ENCODE measurements at places on chromosomes 13 and 19.

GRCh38 chr13:23987331-23987894 lies 90.1 kb upstream of the C1QTNF9B start:
- DNase-seq, result no peak

GRCh38 chr13:106096661-106097092 lies 438.8 kb downstream of the EFNB2 start:
- DNase-seq, result no peak

GRCh38 chr13:102962430-102962829 lies 103.8 kb downstream of the SLC10A2 start:
- no peak for DNase-seq

GRCh38 chr19:18814063-18814462 lies 17.7 kb upstream of the UPF1 start:
- DNase-seq, result no peak

GRCh38 chr19:5083547-5083965 lies 114.6 kb downstream of the KDM4B start:
- no peak for DNase-seq

DNA sequence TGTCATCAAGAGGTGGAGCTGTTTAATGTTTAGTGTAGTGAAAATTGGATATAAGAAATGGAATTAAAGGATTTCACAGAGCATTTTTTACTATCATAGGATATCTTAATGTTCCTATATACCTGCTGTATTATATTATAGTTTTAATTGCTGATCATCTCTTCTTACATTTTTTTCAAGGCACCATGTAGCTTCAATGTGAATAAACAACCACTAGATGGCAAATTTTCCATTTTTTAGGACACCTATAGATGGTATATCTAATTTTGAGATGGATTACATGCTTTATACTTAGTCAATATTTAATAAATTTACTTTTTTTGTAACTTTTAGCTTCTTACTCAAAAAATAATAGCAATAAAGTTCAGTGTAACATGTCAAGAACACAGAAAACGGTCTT lies 9.0 kb upstream of the ATXN8OS start:
- DNase-seq, result no peak

GRCh38 chr19:17847538-17848366 lies at the start of gene JAK3:
Gene JAK3 (minus strand): TSS chr19:17847982. CDS start chr19:17844417, 3,565 bp downstream.
- DNase-seq, result peak; percentile 69

GRCh38 chr13:32176696-32177095 lies 138.5 kb downstream of the ZAR1L start:
- DNase-seq, result no peak

GRCh38 chr19:33064792-33065550 lies at the start of gene RHPN2:
Gene RHPN2 (minus strand): TSS chr19:33064888. CDS start chr19:33064852, 36 bp downstream.
- peak; percentile 4 for DNase-seq

DNA sequence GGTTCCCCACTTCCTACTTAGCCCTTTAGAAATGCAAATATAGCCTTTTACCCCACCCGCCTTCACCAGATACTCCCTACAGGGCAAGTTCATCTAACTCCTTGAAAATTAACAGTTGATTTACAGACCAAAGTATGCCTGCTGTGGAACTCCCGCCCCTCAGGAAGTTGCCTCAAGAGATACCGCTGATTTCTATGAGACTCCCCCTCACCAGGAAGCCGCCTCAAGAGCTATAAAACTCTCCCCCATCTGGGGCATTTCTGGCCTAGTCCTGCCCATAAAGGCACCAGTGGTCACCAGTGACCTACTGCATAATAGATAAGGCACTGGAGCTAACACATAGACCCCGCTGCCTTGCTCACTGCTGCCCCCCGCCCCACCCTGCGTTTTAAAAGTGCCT lies 201.7 kb upstream of the UBL3 start:
- no peak for DNase-seq

- no peak for DNase-seq
Observed at GRCh38 chr19:13004273-13004672, 9.0 kb downstream of the NFIX start.

DNA sequence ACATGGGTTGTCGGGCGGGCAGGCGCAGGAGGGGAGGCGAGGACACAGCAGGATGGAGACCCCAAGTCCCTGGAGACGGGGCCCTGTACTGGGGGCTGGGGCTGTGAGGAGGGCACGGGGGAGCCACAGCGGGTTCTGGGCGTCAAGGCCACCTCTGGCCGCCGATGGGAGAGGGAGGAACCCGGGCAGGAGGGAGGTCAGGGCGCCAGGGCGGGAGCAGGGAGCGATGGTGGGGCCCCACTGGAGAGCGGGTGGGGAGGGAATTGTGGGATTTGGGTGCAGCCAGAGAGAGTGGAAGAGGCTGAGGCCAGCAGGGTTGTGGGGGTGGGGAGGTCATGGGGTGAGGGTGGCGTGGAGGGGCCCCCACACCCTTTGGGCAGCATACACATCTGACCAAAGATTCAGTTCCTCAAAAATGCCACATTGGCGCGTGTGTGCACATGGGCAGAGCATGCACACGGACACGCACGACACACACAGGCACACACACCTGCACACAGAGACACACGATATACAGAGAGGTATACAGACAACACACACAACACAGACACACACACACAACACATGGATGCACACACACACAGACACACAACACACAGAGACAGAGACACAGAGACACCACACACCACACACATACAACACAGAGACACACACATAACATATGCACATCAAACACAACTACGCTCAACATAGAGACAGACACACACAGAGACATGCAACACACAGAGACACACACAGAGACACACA lies 54.9 kb downstream of the AP1M1 start:
- no peak for DNase-seq

- DNase-seq, result no peak
Observed at GRCh38 chr13:30034458-30034795, 184.0 kb upstream of the UBL3 start.

GRCh38 chr19:1435378-1435989 lies 2.7 kb upstream of the RPS15 start:
- no peak for DNase-seq

DNA sequence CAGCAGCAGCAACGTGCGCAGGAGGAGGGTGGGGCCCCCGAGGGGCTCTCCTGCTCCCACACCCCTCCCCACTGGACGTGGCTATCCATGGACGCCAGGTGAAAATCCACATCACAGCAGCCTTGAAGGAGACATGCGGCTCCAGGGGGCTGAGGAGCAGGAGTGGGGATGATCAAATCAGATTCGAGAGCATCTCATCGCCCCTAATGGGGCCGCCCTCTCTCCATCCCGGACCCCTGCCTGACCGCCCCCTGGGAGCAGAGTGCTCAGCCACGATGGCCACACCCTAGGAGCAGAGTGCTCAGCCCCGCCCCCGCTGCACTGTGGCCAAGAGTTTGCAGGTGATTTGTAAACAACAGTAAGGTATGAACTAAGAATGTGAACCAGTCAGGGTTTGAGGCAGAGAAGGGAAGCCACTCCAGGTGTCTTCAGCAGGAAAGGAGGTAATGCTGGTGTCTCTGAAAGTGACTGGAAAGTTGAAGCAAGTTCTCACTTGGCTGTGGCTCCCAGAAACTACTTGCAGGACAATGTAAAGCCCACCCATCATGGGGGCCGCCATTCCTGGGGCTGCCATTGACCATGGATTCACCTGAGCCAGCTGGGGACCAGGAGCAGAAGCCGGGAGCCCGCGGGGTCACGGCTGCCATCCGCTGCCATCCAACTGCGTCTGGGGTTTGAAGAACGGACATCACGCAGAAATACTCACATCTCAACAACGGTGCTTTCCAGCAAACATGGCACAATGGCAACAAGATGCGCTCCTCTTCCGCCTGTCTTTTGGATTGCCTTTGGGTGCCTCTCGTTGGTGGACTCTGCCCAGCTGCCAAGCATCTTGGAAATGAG lies 71.8 kb downstream of the SPACA7 start:
- DNase-seq, result no peak

DNA sequence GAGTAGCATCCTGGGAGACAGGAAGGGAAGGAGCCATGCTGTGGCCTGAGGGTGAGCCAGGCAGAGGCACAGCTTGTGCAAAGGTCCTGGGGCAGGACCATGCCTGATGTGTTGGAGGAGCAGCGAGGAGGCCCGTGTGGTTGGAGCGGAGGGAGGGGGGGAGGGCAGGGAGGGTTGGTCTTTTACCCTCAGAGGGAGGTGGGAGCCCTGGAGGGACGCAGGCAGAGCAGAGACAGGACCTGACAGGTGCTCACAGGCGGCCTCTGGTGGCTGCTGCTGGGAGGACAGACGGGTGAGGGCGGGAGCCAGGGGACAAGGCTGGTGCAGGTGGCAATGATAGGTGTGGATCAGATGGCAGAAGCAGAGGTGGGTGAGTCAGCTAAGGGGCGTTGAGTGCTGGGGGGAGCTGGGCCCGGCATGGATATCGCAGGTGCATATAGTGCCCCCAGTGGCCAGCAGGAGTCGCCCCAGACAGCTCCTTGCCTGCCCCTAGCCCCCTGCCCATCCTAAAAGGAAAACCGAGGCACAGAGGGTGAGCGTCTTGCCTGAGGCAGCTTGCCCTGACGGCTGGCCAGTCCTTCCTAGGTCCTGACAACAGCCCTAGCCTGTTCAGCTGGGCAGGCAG lies 9.8 kb upstream of the GNA15 start:
- DNase-seq, result peak; percentile 56

DNA sequence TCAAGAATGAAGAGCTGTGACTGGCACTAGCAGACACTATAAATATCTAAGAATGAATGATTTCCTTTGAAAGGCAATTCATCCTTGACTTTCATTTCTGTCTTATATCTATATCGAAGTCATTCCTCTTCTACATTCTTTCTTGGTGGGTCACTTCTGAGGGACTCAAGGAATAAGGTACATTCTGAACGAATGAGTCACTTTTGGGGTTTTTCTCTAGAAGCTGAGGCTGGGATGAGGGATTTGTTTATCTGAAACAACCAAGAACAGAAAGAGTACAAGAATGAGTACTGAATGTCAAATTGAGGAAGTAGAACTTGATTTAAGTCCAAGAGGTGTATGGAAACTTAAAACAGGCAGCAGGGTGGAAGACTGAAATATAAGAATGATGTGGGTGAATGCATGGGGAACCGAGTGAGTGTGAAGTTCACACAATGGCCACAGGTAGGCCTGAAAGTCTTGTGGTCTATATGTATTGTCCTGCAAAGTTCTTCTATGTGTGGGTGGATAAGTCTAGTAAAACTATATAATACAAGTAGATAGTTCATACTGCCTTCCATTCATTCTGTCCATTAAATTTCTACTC lies 343.9 kb downstream of the OXGR1 start:
- no peak for DNase-seq

- DNase-seq, result no peak
Observed at GRCh38 chr19:31483226-31483857, 134.1 kb upstream of the TSHZ3 start.

GRCh38 chr13:26229080-26229615 lies 7.0 kb upstream of the RNF6 start:
- DNase-seq, result no peak

GRCh38 chr13:46495651-46496050 lies 57.3 kb upstream of the LRCH1 start:
- DNase-seq, result no peak

GRCh38 chr13:42038661-42039456 lies 9.6 kb upstream of the DGKH start:
- DNase-seq, result no peak

GRCh38 chr19:19911150-19911549 lies 10.4 kb downstream of the ZNF93 start:
- DNase-seq, result no peak

DNA sequence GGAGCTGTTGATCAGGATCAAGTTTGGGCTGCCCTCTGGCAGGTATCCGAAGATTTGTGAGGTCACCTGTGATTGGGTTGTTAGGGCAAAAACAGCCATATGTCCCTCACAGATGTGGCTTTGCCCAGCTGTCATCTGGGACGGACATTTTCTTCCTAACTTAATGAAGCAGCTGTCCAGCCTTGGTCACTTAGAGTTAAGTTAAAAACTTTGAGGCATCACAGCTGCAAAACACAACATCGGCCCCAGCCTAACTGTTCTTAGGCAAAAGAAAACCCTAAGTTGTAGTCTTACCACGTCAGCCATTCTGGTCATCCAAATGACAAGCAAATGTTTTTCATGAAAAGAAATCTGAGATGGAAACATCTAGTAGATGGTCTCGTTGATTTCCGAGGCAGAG lies 318.4 kb downstream of the DCLK1 start:
- no peak for DNase-seq

DNA sequence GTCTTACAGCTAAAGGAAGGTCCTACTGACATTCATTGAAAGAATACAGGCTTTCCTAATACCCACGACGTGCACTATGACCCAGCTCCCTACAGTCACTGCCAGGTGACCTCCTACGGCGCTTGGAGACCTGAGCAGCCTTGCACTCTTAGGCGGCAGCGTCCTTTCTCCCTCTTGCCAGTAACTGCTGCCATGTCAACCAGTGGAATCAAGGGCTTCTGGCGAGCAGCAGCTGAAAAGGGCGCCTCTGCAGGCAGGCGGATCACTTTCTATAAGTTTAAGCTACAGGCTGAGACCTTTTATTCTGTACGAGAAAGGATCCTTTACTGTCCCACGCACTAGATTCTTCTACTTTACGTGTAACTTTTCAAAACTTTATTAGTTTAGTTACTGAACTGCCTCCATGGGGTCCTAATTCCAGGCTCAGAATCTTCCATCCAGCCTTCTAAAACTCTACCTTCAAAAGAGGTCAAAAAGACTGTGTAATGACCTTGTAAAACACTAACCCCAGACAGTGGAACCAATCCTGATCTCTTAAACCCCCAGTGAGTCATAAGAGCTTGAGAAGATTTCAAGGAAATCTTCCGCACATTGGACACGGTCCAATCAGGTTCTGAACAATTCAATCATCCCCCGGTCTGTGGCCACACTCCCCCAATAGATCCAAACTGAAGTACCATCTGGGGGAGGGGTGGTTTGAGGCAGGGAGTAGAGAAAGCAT lies 1.9 kb downstream of the KCTD12 start:
- no peak for DNase-seq

DNA sequence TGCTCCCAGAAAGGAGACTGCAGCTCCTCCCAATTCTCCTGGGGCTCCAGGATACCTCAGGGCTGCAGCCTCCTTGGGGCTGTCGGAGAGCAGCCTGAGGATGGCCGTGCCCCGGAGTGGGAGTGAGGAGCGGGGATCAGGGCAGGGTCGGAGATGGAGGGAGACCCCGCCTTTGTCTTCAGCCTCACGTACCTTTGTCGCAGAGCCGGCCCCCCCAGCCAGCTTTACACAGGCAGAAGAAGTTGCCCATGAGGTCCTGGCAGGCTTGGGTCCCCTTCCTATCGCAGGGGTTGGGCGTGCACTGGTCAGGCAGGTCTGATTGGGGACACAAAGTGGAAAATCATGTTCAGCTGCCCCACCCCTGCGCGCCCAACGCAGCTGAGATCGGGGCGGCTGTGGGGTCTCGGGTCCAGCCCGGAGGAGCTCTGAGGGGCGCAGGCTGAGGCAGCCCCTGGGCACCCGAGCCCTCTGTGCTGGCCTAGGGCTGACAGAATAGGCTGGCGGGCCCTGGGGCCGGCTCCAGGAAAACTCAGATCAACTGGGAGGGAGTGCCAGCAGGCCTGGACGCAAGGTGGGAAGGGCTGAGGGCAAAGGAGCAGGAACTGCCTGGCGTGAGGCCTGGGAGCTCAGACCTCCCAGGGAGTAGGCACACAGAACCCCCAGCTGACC lies 24.2 kb downstream of the GAS6 start:
- no peak for DNase-seq
